Activated CD4-positive, alpha-beta T cell treated with anti-CD3 and anti-CD28 coated beads for 1 hour (primary cell): ENCODE measurements at places on chromosomes 16 and 17.

GRCh38 chr16:31036691-31037090 lies 3.3 kb downstream of the STX4 start:
- no peak for DNase-seq

- DNase-seq = no peak
Observed at GRCh38 chr16:15610369-15610871, 32.5 kb downstream of the MARF1 start.

DNA sequence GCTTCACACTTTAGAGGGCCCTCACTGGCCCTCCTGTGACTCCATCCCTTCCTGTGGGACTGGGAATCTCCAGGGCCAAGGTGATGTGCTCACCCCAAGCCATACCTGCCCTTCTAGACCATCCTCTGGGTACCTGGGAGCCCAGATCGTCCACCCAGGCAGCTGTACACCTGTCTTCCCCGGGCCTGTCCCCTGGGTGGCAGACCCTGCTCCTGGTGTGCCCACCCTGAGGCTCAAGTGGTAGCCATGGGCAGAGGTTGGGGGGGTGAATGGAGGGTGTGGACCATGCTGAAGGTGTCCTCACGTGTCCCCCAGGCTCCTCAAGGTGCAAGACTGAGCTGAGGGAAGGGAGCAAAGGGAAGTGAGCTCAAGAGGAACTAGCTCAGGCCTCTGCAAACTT lies 9.3 kb downstream of the CLEC10A start:
- DNase-seq = no peak

DNA sequence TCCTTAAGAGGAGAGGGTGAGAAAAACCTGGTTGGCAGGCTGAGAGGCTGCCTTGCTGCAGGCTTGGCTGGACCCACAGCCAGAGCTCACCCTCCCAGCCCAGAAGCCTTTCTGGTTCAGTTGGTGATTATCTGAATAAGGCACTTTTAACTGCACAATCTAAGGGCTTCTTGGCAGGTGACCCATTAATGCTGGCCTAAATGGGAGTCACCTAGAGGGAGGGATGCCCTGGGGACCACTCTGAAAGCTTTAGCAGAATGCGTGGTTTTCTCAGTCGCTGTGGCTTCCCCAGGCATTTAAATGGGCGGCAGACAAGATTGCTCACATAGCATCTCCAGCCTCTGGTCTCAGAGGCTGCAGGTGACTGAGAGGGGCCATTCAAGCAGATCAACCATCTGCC lies 33.2 kb upstream of the SHISA9 start:
- DNase-seq = no peak

DNA sequence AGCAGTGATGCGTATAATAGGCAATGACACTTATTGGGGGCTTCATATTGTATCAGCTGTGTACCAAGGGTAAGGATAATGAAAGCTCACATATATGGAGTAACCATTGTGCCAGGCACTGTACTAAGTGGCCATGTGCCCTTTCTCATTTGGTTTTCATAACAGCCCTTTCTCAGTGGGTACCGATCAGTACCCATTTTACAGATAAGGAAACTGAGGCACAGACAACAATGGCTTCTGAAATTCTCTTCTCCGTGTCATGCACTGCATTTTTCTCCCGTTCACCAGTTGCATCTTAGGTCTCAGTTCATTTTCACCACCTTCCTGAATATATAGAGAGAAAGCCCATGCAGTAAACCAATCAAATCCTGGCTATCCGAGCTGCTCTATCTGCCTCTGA lies 216.7 kb upstream of the RBFOX1 start:
- no peak for DNase-seq

GRCh38 chr16:62863139-62863538 lies 826.9 kb upstream of the CDH8 start:
- DNase-seq = no peak

GRCh38 chr17:8289103-8289397 lies 580 bp downstream of the RANGRF start:
- no peak for DNase-seq

DNA sequence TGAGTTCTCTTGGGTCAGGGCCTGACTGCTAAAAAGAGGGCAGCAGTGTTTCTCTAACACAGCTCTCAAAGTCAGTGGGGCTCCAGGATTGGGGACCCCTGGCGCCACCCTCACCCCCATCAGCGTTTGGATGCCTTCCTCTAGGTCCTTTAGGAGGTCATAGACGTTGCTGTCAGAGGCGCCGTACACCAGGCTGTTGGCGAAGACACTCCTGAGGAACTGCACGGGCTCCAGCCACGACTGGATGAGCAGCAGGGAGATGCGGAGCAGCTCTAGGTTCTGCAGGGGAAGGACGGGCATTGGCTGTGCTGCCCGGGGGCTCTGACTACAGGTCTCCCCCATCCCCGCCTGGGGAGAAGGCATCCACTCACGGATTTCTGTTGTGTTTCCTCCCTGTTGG lies 993 bp downstream of the GH1 start:
- no peak for DNase-seq

GRCh38 chr17:77662833-77663232 lies 295.7 kb upstream of the TNRC6C start:
- no peak for DNase-seq

GRCh38 chr17:59858167-59858816 lies 34.5 kb downstream of the TUBD1 start:
- DNase-seq = no peak

GRCh38 chr17:3915581-3915994 lies 677 bp downstream of the P2RX1 start:
- no peak for DNase-seq

DNA sequence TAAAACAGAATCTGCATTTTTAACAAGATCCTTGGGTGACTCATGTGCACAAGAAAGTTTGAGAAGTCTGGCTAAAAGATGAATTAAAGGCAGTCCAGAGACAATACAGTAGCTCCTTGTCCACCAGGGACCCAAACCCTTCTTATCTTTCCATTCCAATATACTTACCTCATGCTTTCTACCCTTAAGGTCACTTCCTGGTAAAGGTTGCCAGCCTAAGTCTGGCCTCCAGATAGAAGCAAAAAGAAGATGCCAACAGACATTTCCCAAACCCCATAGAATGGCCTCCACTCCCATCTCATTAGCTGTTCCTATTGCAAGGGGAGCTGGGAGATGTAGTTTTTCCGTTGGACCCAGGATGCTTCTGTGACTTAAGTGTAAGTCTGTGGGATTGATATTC lies 101.4 kb upstream of the XYLT1 start:
- DNase-seq = no peak

DNA sequence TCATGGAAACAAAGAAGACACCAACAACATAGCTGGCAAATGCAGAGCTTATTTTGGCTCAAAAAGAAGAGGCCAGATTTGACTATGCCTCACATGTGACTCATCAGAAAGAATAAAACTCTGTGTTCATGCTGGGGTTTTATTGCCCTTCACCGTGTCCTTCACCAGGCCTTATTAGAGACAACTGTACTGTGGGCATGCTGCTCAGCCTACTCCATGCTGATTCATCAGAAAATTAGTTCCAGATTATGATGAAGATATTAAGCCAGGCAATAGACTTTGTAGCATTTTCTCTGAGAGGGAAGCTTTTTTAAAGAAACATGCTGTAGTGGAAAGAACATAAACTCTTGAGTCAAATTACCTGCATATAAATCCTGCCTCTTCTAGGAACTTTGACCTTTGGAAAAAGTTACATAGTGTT lies 89.8 kb downstream of the CYB561 start:
- DNase-seq = no peak

- DNase-seq = no peak
Observed at GRCh38 chr17:13538841-13539411, 62.8 kb downstream of the HS3ST3A1 start.

DNA sequence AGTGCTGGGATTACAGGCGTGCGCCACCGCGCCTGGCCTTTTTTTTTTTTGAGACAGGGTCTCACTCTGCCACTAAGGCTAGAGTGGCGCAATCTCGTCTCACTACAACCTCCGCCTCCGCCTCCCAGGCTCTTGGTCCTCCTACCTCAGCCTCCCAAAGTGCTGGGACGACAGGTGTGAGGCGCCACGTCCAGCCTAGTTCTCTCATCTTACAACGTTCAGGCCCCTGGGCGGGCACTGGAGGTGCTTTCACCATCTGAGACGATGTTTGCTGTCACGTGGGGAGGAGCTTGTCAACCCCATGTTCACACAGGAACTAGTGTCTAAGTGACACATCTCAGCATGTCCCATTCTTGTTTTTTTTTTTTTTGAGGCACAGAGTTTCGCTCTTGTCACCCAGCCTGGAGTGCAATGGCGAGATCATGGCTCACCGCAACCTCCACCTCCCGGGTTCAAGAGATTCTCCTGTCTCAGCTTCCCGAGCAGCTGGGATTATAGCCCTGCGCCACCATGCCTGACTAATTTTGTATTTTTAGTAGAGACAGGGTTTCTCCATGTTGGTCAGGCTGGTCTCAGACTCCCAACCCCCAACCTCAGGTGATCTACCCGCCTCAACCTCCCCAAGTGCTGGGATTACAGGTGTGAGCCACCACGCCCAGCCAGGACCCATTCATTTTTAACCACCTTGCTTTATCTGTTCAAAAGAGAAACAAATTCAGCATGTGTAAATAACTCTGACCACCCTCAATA lies 5.2 kb upstream of the FANCA start:
- no peak for DNase-seq

DNA sequence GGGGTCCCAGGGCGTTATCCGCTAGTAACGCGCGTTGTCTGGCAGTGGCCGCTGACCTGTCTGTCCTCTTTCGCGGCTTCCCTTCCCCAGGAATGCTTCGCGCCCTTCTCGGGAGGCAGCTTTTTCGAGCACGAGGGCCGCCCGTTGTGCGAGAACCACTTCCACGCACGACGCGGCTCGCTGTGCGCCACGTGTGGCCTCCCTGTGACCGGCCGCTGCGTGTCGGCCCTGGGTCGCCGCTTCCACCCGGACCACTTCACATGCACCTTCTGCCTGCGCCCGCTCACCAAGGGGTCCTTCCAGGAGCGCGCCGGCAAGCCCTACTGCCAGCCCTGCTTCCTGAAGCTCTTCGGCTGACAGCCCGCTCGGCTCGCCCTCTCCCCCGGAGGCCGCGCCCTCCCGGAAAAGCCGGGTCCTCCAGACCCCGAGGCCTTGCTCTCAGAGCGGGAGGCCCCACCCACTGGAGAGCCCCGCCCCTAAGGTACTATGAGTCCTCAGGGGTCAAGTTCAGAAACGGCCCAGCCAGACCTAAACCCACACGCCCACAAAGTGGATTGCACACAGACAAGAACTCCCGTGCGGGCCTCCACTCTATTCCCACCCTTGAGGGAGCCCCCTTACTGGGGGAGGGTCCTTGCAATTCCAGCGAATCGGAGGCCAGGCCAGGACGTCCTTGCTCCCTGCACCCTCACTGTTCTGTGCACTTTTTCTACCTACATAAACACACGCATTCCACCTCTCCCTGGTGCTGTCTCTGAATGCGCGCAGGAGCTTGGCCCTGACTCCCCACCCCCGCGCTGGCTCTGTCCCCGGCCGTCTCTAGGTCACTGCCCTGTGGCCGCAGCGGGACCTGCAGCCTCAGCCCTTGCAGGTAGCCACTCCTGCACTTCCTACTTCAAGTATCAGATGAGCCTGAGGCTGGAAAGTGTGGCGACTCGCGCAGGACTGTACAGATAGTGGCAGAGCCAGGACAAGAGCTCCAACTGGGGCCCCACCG lies 5.4 kb upstream of the SLC5A2 start:
- DNase-seq = no peak

- no peak for DNase-seq
Observed at GRCh38 chr16:89017543-89018281, 40.7 kb upstream of the CBFA2T3 start.

- DNase-seq = no peak
Observed at GRCh38 chr16:71885261-71885650, 1.3 kb upstream of the ZNF821 start.

DNA sequence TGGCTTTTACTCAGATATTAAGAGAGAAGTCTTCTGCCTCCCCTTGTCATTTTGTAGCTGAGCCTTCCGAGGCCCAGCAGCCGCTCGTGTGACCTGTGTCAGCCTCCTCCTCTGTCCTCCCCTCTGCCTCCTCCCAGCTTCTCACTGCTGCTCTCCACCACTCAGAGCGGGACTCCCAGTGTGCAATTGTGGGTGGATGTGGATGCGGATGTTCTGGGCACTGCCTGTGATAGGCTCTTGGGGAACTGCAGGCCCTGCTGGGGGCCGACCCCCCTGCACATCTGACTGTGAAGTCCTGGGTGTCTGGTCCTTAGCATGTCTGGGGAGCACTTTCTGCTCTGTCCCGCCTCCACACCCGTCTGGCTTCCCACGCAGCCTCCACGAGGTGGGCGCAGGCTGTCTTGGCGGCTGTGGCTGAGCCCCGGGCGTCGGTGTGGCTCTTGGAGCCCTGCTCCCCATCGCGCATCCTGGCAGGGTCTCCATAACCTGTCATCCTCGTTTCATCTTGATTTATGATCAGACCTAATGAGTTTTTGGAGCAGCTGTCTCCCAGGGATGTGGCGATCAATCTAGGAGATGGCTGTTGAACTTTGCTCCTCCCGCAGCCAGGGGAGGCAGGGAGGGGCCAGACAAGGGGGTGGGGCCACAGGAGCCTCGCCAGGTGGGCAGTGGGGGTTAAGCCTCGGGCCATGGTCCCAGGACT lies 28.1 kb downstream of the GRIN2C start:
- DNase-seq = no peak

GRCh38 chr17:67503184-67503583 lies 126.1 kb downstream of the PITPNC1 start:
- no peak for DNase-seq

DNA sequence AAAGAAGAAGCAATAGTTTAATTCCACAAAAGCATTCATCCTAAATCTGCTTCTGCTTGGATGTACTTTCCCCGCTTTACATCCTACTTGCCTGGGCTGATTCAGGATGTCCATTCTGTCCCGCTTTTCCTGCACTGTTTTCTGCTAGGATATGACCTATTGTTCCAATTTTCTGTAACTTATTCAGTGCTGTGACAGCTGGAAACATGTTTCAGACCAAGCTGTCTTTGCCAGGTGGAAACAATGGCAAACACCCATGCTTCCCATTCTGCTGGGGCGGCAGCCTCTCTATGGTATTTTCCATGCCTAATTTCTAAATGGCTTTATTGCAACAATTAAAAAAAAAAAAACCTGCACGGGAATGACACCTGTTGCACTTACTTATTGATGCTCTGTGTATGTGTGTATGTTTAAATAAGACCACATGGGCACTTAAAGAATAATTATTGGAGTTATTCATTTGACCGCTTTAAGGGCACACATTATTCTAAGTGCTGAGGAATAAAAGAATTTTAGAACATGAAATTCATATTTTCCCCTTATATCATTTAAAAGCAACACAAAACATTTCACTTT lies 21.0 kb downstream of the COQ7 start:
- DNase-seq = no peak

GRCh38 chr17:62989501-62989900 lies 23.5 kb downstream of the TANC2 start:
- DNase-seq = no peak

DNA sequence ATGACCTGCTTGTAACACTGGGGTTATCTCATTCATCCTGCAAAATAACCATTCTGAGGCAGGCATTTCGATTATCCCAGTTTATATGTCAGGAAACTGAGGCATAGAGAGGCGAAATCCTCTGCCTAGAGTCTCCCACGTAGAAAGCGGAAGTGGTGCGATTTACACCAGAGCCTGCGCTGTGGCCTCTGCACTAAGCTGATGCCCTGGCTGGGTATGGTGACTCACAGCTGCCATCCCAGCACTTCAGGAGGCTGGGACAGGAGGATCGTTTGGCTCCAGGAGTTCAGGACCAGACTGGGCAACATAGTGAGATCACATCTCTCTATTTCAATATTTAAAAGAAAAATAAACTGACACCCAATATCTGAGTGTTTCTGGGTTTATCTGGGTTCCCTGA lies 59.3 kb upstream of the BCO1 start:
- no peak for DNase-seq

GRCh38 chr17:81858170-81858966 lies 2.0 kb downstream of the P4HB start:
- DNase-seq = no peak
